ENCODE measurements at places on chromosomes 7 and 10.

DNA sequence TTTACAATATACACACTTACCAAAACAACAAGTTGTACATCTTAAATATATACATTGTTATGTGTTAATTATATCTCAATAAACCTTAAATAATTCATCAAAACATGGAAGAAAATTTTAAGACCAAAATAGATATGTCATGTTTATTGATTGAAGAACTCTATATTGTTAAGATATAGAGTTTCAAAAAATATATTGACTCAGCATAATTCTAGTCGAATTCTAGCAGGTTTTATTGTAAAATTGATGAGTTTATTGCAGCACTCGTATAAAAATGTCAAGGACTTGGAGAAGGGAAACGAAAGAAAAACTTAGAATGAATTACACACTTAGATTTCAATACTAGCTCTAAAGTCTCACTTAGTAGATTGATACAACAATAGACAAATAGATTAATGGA is 575.4 kb upstream of the SORCS1 start:
- DNase-seq: no peak

GRCh38 chr7:11716185-11716584 is 115.8 kb downstream of the THSD7A start:
- DNase-seq: no peak

- DNase-seq: no peak
Measured at GRCh38 chr10:77861366-77861765, 65.2 kb downstream of the DLG5 start.

DNA sequence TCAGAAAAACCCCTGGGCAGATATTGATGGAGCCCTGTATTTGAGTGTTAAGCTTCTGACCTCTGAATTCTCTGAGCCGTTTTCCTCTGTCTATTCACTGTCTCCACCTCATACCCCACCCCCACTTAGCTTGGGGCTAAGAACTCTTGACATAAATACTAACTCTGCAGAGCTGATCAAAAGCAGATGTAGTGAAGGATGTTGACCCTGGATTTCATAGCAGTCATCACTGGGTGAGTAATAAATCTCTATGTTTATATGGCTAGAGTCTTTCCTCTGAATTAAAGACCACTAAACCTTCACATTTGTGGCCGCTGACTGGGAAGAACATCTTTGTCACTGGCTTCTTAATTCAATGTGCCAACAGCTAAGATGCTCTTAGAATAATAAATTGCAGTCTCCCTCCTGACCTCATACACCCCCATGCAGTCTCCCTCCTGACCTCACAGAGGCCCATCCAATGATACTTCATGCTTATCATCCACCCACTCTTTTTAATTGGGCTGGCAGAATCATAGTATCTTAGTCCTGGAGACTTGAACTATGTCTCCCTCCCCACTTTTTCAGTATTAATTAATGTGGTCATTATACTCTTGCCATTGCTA is 78.0 kb upstream of the MACROH2A2 start:
- no peak for DNase-seq

DNA sequence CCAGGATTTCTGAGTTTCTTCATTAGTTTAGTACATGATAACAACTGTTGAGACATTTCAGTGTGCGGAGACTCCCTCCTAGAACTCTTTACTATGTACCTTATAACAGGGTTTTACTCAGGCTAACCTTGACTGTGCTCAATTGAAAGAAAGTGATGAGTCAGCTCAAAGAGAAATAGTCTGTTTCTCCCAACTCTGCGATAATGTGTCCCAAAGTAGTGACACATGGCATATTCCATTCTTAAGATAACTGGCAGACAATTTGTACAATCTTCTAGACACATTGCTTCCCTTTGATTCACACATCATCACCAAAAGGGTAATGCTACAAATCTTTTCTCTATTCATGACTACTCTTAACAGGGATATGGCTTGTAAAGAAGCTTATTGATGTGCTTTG is 645.2 kb downstream of the AUTS2 start:
- DNase-seq: no peak

GRCh38 chr7:22784346-22784745 is 38.3 kb downstream of the TOMM7 start:
- DNase-seq: no peak

GRCh38 chr10:43091846-43092245 is 15.0 kb downstream of the RET start:
- DNase-seq: no peak

GRCh38 chr10:74363727-74364126 is 212.7 kb downstream of the ADK start:
- DNase-seq: no peak

DNA sequence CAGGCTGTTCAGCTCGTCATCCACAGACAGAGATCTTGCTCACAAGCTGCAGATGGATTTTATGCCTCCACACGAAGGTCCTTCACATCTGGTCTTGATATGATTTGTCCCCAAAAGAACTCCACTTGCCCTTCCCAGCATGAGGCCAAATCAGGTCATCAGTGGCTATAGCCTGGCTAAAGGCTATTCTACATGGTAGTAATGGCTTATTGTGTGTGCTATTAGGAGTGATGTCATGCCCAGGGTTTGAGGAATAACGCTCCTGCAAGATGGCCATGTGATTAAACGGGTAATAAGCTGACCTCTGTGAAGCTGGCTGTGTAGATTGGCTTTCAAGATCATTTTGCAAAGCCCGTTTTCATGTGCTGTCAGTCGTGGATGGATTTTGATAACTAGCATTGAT is 313.8 kb downstream of the FRMD4A start:
- DNase-seq: no peak

GRCh38 chr10:29063806-29064644 is 224.8 kb upstream of the LYZL1 start:
- DNase-seq: no peak

GRCh38 chr7:35908331-35909216 is 107.7 kb downstream of the SEPTIN7 start:
- no peak for DNase-seq

GRCh38 chr10:93160829-93161228 is 87.1 kb downstream of the CYP26A1 start:
- DNase-seq: no peak

DNA sequence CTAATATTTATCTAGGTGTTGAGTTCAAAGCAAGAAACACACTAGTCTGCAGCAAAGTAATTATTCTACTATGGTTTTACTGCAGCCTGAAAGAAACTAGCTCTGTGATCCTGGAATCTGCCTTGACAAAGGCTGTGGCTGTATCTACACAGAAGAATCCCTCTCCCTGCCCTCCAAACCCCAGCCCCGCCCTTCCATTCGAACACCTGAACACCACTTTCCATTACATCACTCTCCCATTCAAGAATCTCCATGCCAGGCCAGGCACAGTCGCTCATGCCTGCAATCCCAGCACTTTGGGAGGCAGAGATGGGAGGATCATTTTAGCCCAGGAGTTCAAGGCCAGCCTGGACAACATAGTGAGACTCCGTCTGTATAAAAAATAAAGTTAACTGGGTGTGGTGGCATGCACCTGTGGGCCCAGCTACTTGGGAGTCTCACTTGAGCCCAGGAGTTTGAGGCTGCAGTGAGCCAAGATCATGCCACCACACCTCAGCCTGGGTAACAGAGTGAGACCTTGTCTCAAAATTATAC is 23.3 kb downstream of the LRRC20 start:
- no peak for DNase-seq

DNA sequence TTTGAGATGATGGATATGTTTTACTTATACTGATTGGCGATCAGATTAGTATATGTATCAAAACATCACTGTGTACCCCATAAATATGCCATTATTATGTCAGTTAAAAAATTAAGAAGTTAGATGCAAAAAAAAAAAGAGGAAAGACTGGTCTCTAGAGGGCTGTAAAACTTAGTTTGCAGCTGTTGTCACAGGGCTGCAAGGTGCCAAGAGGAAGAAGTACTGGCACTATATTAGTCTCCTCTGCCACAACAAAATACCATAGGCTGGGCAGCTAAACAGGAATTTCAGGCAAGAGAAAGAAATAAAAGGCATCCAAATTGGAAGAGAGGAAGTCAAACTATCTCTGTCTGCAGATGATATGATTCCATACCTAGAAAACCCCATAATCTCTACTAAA is 177.8 kb upstream of the PLPP4 start:
- DNase-seq: no peak

Measured in stimulated activated CD8-positive, alpha-beta memory T cell treated with anti-CD3 and anti-CD28 coated beads, Interleukin-15, amount 100 ng/mL, for 24 hours (primary cell).